ENCODE measurements at places on chromosomes 4 and X. TPM values are rescaled to one million over a fixed set of nuclear protein-coding genes. Genes with fewer than 3 reads are reported as not detected.
A peak's percentile ranks its signal among the peaks of the same experiment; 100 is the strongest.

DNA sequence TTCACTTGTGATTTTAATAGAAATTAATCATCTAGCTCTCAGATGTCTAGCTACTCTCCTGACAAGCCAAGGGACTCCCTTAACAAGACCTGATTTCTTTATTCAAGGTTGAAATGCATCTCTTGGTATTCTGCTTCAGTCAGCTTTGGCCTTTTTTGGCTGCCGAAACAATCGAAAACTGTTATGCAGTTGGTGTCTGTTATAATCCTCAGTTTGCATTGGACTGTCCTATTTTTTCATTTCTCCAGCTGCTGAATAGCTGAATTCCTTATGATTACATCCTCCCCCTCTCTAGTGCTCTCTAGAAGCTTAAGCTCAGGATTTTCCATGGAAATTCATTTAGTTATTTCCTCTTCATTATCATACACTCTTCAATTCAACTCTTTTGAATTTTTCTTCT is 177.2 kb downstream of the TRIML1 start:
- H3K27ac ChIP-seq: no peak overlapping the region
- H3K27me3 ChIP-seq: no peaks in the 10 kb centered on the region
- H3K4me1 ChIP-seq: no peaks in the 10 kb centered on the region
- DNase-seq: no peak
- no peaks in the 10 kb centered on the region for H3K36me3 ChIP-seq

GRCh38 chr4:37858872-37859271 is 32.0 kb upstream of the TBC1D1 start:
- H3K27me3 ChIP-seq: no peaks in the 10 kb centered on the region
- H3K36me3 ChIP-seq: no peaks in the 10 kb centered on the region
- no peak overlapping the region for H3K4me3 ChIP-seq
- H3K27ac ChIP-seq: no peak overlapping the region
- no peaks in the 10 kb centered on the region for H3K4me1 ChIP-seq
- peak; percentile 61 for DNase-seq

DNA sequence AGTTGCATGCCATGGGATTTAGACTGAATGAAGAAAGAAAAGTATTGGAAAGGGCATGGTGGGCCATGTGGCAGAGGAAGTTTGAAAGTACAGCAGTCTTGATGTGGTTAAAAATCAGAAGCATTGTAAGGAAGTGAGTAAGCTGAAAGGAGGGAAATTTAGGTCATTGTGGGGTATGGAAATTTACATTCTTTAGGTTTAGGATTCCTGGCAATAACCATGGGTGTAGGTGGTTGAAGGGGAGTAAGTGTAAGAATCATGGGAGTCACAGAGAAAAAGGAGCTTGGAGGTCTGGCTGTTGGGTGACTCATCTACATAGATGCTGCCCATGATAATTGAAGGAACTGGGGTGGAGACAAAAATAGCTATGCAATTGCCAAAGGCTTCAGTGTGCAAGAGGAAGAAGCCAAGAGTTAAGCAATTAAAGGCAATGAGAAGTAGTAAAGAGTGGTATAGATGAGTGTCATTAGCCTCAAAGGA is 243.8 kb upstream of the LDB2 start:
- peaks cover 7% of the 10 kb centered on the region for H3K4me1 ChIP-seq
- no peaks in the 10 kb centered on the region for H3K36me3 ChIP-seq
- peak overlapping the region; percentile 21 for H3K27ac ChIP-seq
- DNase-seq: peak; percentile 91
- no peak overlapping the region for H3K4me3 ChIP-seq

- no peaks in the 10 kb centered on the region for H3K27me3 ChIP-seq
- no peaks in the 10 kb centered on the region for H3K36me3 ChIP-seq
- peak overlapping the region; percentile 90 for H3K27ac ChIP-seq
- peak; percentile 47 for DNase-seq
Measured at GRCh38 chr4:147683188-147683591, 773 bp downstream of the PRMT9 start.

DNA sequence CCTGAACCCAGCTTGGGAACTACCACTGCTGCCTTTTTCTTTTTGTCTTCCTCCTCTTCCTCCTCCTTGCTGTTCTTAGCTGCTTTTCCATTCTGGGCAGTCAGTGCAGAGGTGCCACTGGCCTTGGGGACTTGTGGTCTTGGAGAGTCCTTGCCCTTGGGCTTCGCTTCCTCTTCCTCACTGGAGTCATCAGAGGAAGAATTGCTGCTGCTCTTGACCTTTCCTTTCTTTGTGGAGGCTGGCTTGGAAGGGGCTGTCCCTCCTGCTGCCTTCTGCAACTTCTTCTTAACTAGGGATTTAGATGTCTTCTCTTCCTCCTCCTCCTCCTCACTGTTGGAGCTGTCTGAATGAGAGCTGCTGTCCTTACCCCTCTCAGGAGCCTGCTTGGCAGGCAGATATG is 53.2 kb downstream of the FAM9B start:
- no peak overlapping the region for H3K27ac ChIP-seq
- no peaks in the 10 kb centered on the region for H3K36me3 ChIP-seq
- no peak for DNase-seq

- H3K4me1 ChIP-seq: peaks cover 5% of the 10 kb centered on the region
- H3K27me3 ChIP-seq: no peaks in the 10 kb centered on the region
- no peak overlapping the region for H3K27ac ChIP-seq
- peak; percentile 72 for DNase-seq
- H3K36me3 ChIP-seq: no peaks in the 10 kb centered on the region
- H3K4me3 ChIP-seq: no peak overlapping the region
Measured at GRCh38 chr4:137754652-137755471, 222.6 kb upstream of the PCDH18 start.

DNA sequence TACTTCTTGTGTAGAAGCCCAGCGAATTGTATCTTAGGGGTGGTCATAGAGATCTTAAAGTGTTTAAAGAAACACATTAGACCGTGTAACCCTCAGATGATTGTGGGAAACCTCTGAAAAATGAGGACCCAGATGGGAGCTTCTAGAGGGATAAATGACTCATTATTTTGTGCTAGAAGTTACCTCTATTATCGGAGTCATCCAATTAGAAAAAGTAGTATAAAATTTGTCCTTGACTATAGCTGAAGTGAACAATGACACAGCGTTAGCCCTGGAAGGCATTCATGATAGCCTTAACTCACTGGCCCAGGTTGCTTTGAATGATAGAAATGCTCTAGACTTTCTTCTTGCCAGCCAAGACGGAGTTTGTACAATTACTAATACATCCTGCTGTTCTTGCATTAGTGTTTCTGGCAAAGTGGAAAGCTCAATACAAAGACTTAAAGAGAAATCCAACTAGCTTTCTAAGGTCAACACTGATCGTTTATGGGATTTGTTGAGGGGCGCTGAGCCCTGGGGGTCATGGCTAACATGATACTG is 178.9 kb upstream of the VEGFC start:
- no peak for DNase-seq
- no peaks in the 10 kb centered on the region for H3K36me3 ChIP-seq
- no peak overlapping the region for H3K4me3 ChIP-seq
- H3K4me1 ChIP-seq: no peaks in the 10 kb centered on the region
- no peaks in the 10 kb centered on the region for H3K27me3 ChIP-seq

- H3K27ac ChIP-seq: no peak overlapping the region
- no peaks in the 10 kb centered on the region for H3K4me1 ChIP-seq
- H3K4me3 ChIP-seq: no peak overlapping the region
- DNase-seq: no peak
Measured at GRCh38 chr4:73387552-73387951, 16.5 kb upstream of the ALB start.

DNA sequence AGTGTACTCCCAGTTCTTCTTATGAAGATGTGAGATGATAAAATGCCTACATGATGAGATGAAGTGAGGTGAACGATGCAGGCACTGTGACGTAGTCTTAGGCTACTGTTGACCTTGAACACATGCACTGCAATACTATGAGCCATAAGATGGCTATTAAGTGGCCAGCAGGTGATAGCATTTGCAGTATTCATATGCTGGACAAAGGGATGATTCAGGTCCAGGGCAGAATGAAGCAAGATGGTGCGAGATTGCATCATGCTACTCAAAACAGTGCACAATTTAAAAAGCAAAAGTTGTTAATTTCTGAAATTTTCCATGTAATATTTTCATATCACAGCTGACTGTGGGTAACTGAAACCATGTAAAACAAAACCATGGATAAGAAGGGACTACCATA is 781.4 kb downstream of the PCDH18 start:
- H3K27ac ChIP-seq: no peak overlapping the region
- no peaks in the 10 kb centered on the region for H3K4me1 ChIP-seq
- H3K4me3 ChIP-seq: no peak overlapping the region
- H3K27me3 ChIP-seq: no peaks in the 10 kb centered on the region
- no peaks in the 10 kb centered on the region for H3K36me3 ChIP-seq

The SPANXC gene
- total RNA-seq: not detected

The CFAP299 gene
- 16.2 TPM for total RNA-seq

The ZNF630 gene
- total RNA-seq: 2.1 TPM

All from fibroblast of lung (primary cell).